Articular chondrocyte of knee joint (primary cell): ENCODE measurements at places on chromosomes 6 and 20. TPM values are rescaled to one million over a fixed set of nuclear protein-coding genes. Genes with fewer than 3 reads are reported as not detected.

Gene PLCB1
- 15.4 and 41.6 TPM in 2 replicates for total RNA-seq

Gene MAS1
- total RNA-seq, result not detected in 2 replicates

Gene FRS3
- total RNA-seq, result 1.6 TPM in 2 replicates

Gene HRH3
- not detected in 2 replicates for total RNA-seq

Gene WFDC10B
- total RNA-seq, result not detected in 2 replicates

Gene FBXL4
- 19.7 and 26.5 TPM in 2 replicates for total RNA-seq

Gene ZC2HC1B
- 0.26 TPM in 1 of 2 replicates, not detected in the other for total RNA-seq

Gene BCAS1
- not detected in 2 replicates for total RNA-seq

Gene GPR63
- total RNA-seq, result under 0.01 and 0.11 TPM in 2 replicates

Gene PRND
- not detected in 2 replicates for total RNA-seq

Gene BCAS4
- total RNA-seq, result 5.5 and 7.2 TPM in 2 replicates

Gene ZKSCAN4
- 6.3 and 6.8 TPM in 2 replicates for total RNA-seq
